Effector memory CD4-positive, alpha-beta T cell (primary cell): ENCODE measurements at places on chromosomes 16 and 17.

GRCh38 chr17:48484850-48485249, 46.0 kb downstream of the HOXB1 start:
- no peak overlapping the region for H3K4me3 ChIP-seq
- H3K27me3 ChIP-seq: no peaks in the 10 kb centered on the region
- DNase-seq: no peak
- H3K4me1 ChIP-seq: peaks cover 9% of the 10 kb centered on the region

DNA sequence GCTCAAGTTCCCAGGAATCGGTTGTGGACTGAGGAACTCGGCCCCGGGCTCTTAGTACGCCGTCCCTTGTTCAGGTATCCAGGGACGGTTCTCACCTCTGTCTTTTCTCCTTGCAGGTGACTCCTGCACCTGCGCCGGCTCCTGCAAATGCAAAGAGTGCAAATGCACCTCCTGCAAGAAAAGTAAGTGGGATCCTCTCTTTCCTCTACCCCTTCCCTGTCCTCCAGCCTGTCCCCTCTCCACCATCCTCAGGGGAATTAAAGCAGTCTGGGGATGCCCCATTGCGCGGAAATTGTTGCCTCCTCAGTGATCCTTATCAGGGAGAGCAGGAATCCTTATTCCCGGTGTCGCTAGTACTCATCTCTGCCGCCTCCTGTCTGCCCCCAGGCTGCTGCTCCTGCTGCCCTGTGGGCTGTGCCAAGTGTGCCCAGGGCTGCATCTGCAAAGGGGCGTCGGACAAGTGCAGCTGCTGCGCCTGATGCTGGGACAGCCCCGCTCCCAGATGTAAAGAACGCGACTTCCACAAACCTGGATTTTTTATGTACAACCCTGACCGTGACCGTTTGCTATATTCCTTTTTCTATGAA, 585 bp downstream of the MT2A start:
- peak overlapping the region; percentile 72 for H3K4me3 ChIP-seq
- H3K36me3 ChIP-seq: no peaks in the 10 kb centered on the region
- H3K27me3 ChIP-seq: no peaks in the 10 kb centered on the region
- H3K27ac ChIP-seq: peak overlapping the region; percentile 82

- no peak overlapping the region for H3K4me3 ChIP-seq
- no peaks in the 10 kb centered on the region for H3K4me1 ChIP-seq
- H3K27me3 ChIP-seq: no peaks in the 10 kb centered on the region
- no peak overlapping the region for H3K27ac ChIP-seq
- no peak for DNase-seq
Measured at GRCh38 chr16:27290562-27290961, 22.0 kb upstream of the NSMCE1 start.

DNA sequence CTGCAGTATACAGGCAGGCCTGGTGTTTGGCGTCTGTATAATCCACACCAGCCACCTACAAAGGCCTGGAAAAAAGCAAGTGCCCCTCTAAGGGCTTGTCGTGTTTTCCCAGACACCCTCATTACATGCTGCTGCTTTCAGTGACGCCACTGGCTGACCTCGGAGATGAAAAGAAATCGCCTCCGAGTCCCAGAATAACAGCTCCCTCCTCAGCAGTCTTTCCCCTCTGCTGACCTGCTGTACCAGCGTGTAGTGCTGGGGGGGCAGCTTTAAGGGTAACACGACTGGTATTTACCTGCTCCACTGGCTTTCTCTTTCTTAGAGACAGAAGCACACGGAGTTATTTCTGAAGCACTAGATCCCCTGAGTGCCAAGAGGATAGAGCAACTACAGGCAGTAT, 296.8 kb downstream of the GRIN2A start:
- H3K36me3 ChIP-seq: no peaks in the 10 kb centered on the region
- no peak overlapping the region for H3K4me3 ChIP-seq
- no peaks in the 10 kb centered on the region for H3K27me3 ChIP-seq
- H3K27ac ChIP-seq: no peak overlapping the region
- DNase-seq: no peak

DNA sequence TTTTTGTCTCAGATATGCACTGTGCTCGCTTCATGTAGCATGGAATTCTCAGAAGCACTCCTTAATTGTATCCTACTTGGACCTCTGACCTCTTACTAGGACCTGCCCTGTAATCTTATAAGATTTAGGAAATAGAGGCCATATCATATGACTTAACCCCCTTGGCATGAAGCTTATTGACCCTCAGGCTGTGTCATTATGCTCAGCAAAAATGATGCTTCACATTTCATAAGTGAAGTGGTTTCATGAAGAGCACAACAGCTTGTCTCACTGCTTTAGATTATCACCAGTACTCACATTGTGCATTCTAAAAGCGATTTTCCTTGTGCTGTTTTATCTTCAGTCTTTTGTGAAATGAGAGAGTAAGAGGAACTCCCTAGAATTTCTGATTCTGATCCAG, 6.4 kb downstream of the PHKB start:
- DNase-seq: no peak
- H3K27me3 ChIP-seq: no peaks in the 10 kb centered on the region
- H3K27ac ChIP-seq: no peak overlapping the region
- H3K4me1 ChIP-seq: no peaks in the 10 kb centered on the region

- peaks cover 2% of the 10 kb centered on the region for H3K4me1 ChIP-seq
- H3K4me3 ChIP-seq: no peak overlapping the region
- no peak for DNase-seq
- H3K27me3 ChIP-seq: no peaks in the 10 kb centered on the region
- peaks cover 24% of the 10 kb centered on the region for H3K36me3 ChIP-seq
Measured at GRCh38 chr17:1473841-1474240, 17.8 kb upstream of the CRK start.

DNA sequence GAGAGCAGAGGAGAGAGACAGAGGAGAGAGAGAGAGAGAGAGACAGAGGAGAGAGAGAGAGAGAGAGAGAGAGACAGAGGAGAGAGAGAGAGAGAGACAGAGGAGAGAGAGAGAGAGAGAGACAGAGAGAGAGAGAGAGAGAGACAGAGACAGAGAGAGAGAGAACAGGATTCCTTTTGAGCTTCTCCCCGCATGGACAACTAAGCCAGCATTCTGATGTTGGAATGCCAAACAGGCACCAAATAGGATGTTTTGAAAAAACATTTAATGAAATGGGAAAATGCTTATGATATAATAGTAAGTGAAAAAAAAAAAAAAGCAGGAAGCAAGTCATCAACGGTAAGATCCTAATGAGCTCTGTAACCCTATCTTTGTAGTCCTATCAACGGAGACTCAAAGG, 60.7 kb downstream of the ARSG start:
- DNase-seq: no peak
- no peaks in the 10 kb centered on the region for H3K36me3 ChIP-seq
- no peaks in the 10 kb centered on the region for H3K27me3 ChIP-seq
- no peak overlapping the region for H3K27ac ChIP-seq
- H3K4me1 ChIP-seq: peaks cover 71% of the 10 kb centered on the region

GRCh38 chr17:157901-158300, 20.5 kb downstream of the SCGB1C2 start:
- no peaks in the 10 kb centered on the region for H3K27me3 ChIP-seq
- DNase-seq: no peak
- no peaks in the 10 kb centered on the region for H3K4me1 ChIP-seq
- H3K27ac ChIP-seq: no peak overlapping the region
- H3K36me3 ChIP-seq: no peaks in the 10 kb centered on the region
- no peak overlapping the region for H3K4me3 ChIP-seq

DNA sequence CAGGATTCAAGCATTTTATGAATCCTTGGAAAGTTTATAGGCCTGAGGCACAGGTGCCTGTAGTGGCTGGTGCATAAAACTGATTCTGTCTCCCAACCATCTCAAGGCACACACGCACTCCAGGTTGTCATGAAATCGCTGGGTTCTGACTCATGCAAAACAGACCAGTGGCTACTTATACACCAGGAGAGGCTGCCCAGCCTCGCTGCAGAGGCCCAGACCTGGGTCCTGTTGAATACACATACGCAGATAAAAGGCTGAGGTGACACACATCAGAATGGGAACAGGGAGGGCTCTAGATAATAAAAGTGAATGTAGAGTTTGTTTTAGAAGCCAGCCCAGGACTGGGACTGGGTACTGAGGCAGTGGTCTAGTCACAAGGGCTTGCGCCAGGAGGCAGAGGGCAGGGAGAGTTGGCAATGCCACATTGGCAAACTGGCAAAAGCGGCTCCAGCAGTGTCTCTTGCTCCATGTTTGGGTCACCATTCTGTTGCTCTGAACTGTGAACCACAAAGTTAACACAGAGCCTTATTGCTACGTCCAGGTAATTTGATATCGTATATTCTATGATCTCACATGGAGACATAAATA, 13.6 kb downstream of the OR1D5 start:
- no peaks in the 10 kb centered on the region for H3K36me3 ChIP-seq
- no peak overlapping the region for H3K27ac ChIP-seq
- no peaks in the 10 kb centered on the region for H3K27me3 ChIP-seq
- DNase-seq: no peak

DNA sequence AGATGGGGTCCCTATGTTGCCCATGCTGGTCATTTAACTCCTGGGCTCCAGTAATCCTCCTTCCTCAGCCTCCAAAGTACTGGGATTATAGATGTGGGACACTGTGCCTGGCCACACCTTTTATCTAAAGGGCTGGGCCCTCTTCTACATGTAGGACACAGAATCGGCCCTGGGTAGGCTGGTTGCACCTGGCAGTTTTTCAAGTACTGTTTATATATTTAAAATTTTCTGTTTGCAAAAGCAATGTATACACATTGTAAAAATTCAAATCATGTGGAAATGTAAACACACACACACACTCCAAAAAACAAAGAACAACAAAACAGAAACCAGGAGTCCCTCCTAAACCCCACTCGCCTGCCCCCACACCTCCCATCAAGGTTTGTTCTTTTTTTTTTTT, 28.1 kb upstream of the SIAH1 start:
- no peaks in the 10 kb centered on the region for H3K36me3 ChIP-seq
- H3K4me1 ChIP-seq: no peaks in the 10 kb centered on the region
- no peak for DNase-seq

DNA sequence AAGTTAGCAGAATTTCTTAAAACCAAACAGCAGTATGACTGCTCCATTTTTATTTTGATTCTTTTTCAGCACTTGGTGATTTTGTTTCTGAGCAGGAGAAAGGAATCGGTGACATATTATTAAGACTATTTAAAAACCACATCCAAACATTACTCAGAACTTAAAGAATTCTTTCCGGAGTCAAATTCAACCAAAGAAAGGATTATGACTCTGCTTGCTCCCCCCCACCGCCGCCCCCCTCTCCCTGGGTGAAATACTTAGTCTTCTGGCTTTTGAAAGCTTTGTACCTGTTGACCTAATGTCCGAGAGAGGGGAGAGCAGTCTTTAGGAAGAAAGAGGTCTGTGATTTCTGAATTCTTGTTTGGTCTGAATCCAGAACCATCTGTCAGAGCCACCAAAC, 17.9 kb upstream of the COL1A1 start:
- DNase-seq: no peak
- no peaks in the 10 kb centered on the region for H3K27me3 ChIP-seq
- H3K27ac ChIP-seq: no peak overlapping the region
- H3K4me3 ChIP-seq: no peak overlapping the region
- no peaks in the 10 kb centered on the region for H3K4me1 ChIP-seq
- H3K36me3 ChIP-seq: no peaks in the 10 kb centered on the region

DNA sequence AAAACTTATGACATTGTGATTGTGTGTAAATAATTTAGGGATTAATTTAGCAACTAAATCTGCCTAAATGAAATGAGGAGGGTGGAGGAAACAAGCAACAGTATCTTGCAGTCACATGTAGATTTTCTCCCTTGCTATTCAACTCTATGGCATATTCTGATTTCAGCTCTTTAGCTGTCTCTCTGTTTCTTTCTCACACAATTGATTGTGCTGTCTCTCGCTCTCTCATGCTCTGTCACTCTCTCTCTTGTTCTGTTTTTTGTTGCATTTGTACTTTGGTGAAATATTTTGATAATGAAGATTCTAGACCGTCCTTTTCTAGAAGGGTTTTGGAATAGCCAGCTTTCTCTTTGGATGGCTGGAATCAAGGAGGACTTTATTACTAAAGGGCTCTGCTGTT, 70.6 kb downstream of the BCAS3 start:
- H3K27me3 ChIP-seq: no peaks in the 10 kb centered on the region
- H3K4me1 ChIP-seq: no peaks in the 10 kb centered on the region
- DNase-seq: no peak
- H3K4me3 ChIP-seq: no peak overlapping the region
- no peak overlapping the region for H3K27ac ChIP-seq

DNA sequence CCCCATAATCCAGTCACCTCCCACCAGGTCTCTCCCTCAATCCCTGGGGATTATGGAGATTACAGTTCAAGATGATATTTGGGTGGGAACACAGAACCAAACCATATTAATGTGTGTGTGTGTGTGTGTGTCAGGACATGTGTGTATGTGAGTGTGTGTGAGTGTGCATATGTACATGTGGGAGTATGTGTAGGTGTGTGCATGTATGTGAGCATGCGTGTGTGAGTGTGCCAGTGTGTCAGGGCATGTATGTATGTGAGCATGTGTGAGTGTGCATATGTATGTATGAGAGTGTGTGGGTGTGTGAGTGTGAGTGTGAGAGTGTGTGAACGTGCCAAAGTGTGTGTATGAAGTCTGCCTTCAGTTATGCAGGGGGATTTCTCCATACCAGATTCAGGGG, 37.8 kb downstream of the RGS9 start:
- no peak for DNase-seq
- no peak overlapping the region for H3K27ac ChIP-seq
- peaks cover 29% of the 10 kb centered on the region for H3K4me1 ChIP-seq
- H3K27me3 ChIP-seq: no peaks in the 10 kb centered on the region
- no peaks in the 10 kb centered on the region for H3K36me3 ChIP-seq

- no peaks in the 10 kb centered on the region for H3K36me3 ChIP-seq
- H3K27ac ChIP-seq: peak overlapping the region; percentile 55
- H3K27me3 ChIP-seq: no peaks in the 10 kb centered on the region
- peak; percentile 40 for DNase-seq
Measured at GRCh38 chr17:78381601-78382232, 3.3 kb downstream of the PGS1 start.

GRCh38 chr16:80046848-80047247, 446.3 kb upstream of the MAF start:
- H3K27me3 ChIP-seq: no peaks in the 10 kb centered on the region
- DNase-seq: no peak
- H3K4me1 ChIP-seq: no peaks in the 10 kb centered on the region
- H3K36me3 ChIP-seq: no peaks in the 10 kb centered on the region
- no peak overlapping the region for H3K4me3 ChIP-seq
- H3K27ac ChIP-seq: no peak overlapping the region

DNA sequence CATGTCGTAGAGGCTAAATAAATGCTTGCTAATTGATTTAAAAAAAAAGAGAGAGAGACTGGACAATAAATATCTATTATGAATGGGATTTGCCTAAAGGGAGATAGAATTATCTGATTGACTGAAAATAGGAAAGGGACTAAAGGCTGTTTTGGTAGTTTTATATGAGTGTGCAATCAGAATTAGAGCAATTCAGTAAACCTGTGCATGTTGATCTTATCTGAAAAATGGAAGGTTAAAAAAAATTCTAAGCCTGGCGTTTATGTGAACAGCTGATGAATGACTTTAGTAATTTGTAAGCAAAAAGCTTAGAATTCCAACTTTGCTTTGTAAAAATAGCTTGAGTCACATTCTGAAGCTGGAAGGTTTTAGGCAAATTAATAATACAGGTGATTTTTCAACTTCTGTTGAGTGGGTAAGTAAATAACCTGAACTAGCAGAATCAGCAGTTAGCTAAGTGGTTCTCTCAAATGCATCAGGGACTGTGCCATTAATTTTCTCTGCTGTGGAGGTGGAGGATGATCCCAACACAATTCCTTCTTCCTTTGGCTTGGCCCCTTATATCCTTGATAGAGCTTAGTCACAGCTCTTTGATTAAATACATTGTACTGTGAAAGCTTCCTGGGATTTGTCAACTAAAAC, 254.4 kb downstream of the PHKB start:
- H3K27ac ChIP-seq: no peak overlapping the region
- H3K27me3 ChIP-seq: no peaks in the 10 kb centered on the region
- no peaks in the 10 kb centered on the region for H3K36me3 ChIP-seq
- DNase-seq: no peak
- no peak overlapping the region for H3K4me3 ChIP-seq
